ENCODE measurements at places on chromosomes 12 and 14. TPM values are rescaled to one million over a fixed set of nuclear protein-coding genes. Genes with fewer than 3 reads are reported as not detected.

GRCh38 chr14:92382677-92383076, 59.7 kb downstream of the SLC24A4 start:
- no peak for DNase-seq

DNA sequence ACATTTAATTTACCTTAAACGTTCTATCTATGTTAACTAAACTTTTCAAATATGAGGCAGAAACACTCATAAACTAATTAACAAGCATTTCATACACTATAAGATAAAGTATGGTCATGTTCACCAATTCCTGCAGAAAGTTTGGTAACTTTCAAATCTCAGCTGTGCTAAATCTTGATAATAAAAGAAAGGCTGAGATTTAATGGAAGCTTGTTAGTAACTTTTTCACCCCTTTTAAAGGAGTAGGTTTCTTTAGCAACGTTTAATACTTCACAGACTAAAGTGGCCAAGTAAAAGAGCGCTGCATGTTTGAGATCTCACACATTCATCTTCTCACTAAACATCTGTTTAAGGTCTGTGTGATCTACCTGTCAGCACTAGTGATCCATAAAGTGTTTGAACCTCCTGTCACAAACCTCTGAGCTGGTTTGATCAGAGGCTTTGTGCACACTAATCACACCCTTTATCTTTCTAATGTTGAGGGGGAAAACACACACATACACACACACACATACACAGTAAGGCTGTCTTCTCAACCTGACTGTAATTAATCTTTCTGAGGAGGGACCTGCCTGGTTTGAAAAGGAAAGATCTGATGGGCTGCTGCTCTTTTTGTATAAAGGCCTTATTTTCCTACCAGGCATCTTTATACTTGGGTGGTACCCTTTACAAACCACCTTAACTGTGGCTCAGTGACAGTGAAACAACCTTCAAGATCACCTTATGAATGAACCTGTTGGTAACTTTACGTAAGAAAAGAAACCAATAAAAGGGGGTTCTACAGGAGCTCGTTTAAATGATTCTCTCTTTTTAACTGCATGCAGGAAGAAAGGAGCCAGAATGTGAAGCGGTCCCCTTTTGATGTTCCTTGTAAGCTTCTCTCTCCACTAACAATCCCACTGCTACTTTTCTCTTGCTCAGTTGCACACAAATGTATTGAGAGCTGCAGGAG, 244.2 kb downstream of the SOX5 start:
- no peak for DNase-seq

DNA sequence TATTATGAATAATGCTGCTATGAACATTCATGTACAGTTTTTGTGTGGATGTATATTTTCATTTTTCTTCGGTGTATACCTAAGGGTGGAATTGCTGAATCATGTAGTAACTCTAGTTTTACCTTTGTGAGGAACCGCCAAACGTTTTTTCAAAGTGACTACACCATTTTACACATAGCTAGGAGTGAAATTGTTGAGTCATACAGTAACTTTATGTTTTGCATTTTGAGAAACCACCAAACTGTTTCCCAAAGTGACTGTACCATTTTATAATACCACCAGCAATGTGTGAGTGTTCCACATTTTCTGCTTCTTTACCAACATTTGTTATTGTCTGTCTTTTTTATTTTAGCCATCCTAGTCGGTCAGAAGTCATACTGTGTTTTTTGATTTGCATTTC, 3.1 kb upstream of the TPH2 start:
- DNase-seq = no peak

DNA sequence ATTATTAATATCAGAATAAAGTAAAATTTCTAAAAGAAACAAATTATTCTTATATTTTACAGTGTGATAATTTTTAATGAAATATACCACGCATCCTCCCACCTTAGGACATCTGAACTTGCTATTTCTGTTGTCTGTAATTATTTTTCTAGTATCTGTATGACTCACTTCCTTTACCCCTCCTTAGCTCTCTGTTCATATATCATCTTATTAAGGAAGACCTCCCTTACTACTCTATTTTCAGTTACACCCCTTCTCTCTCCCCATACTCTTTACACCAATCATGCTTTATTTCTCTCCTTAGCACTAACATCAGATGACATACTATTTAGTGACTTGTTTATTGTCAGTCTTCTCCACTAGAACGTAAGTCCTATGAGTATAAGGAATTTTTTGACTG, 34.2 kb upstream of the C12orf50 start:
- DNase-seq = no peak

DNA sequence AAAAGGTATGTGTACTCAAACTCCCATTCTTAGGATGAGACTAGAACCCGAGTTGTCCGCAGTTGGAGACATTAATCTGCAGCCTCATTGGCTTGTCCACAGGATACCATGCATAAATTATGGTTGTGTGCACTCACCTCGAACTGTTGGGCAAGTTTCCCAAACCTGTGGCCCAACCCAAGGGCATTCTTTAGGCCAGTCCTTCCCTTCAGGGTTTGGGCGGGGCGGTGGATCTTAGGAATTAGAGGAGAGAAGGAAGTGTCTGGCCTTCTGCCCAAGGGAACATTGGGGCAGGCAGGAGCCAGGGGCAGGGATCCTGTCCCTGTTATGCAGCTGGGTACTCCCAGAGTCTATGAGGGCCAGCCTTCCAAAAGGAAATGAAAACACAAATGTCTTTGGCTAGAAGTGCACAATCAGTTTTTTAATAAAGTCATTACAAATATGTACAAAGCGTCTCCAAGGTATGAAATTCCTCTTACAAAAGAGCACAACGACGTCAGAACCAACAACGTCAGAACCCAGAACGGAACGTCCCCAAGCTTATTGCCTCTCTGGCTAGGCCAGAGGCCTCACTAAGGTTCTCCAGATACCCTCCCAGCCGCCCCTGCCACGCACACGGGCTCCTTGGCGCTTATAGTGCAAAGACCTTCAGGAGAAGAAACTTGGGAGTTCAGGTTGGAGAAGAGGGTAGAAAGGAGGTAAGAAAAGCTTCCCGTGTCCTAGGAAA, 25.3 kb downstream of the HRK start:
- no peak for DNase-seq

DNA sequence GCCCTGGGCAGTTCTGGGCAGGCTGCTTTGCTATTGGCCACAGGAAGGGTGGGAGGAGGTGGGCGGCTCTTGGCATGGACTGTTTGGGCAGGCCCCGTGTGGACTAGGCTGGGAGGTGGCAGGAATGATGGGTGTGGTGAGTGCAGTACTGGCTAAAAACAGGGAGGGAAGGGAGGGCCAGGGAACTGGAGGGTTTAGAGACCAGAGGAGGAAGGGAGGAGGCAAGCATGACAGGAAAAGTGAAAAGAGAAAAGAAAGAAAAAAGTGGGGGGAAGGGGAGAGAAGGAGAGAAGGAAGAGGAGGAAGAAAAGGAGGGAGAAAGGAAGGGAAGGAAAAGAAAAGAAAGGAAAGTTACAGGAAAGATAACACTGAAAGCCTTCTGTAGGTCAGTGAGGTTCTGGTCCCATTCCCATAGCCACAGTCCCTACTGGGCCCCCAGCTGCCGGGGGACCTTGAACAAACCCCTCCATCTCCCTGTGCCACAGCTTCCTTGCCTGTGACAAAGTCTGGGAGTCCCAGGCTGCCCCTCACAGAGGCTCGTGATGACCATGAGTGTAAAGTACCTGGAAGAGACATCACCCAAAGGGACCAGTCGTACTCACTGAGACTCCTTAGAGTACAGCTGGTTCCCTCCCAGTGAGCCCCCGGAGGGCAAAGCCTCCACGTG, 1.1 kb upstream of the C14orf132 start:
- no peak for DNase-seq

Gene GPRC5D
- total RNA-seq = not detected

Gene CRADD
- 9.6 TPM for total RNA-seq

Gene DPF3
- 0.38 TPM for total RNA-seq
